NCI-H2227 treated with DMSO at 0.1 percent for 48 hours (cell line): ENCODE measurements at places on chromosomes 4 and X.

- no peak for DNase-seq
Measured at GRCh38 chr4:15547392-15547791, 77.7 kb downstream of the CC2D2A start.

DNA sequence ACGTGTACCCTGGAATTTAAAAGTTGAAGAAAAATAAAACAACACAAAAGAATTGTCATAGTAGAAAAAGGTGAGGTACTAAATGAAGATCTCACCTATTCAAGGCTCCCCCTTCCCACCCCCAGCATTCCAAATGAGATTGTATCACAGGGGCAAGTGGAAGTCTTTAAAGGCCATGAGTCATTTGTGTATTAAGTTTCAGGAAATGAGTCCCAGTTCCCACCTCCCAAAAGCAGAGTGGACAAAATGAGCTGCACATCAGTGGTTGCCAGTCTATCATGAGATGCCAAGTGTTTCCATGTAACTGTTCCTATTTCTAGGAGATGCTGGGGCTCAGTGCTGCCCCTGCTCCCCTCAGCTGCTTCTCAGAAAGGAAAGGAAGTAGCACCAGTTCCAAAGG lies 20.1 kb downstream of the ARHGEF9 start:
- no peak for DNase-seq

- DNase-seq = no peak
Measured at GRCh38 chr4:123706973-123707372, 310.4 kb downstream of the SPRY1 start.

DNA sequence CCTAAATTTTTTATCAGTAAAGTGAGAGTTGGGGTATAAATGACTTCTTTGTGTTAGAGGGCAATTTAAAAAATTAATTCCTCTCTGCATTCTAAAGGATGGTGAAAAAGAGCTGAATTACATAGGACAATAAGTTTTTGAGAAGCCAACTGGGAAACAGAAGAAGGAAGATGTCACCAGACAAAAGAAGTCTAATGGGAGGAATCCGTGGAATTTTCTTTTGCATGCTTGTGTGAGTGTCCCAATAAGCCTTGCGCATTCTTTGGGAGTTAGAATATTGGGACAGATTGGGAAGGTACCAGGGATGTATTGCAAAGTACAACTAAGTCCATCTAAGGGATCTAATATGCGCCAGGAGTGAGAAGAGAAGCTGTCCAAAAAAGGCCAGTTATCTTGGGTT lies 35.1 kb upstream of the NR3C2 start:
- no peak for DNase-seq

GRCh38 chr4:151218343-151218742 lies 58.6 kb upstream of the PRSS48 start:
- DNase-seq = no peak
